ENCODE measurements at places on chromosomes 1 and 21.

DNA sequence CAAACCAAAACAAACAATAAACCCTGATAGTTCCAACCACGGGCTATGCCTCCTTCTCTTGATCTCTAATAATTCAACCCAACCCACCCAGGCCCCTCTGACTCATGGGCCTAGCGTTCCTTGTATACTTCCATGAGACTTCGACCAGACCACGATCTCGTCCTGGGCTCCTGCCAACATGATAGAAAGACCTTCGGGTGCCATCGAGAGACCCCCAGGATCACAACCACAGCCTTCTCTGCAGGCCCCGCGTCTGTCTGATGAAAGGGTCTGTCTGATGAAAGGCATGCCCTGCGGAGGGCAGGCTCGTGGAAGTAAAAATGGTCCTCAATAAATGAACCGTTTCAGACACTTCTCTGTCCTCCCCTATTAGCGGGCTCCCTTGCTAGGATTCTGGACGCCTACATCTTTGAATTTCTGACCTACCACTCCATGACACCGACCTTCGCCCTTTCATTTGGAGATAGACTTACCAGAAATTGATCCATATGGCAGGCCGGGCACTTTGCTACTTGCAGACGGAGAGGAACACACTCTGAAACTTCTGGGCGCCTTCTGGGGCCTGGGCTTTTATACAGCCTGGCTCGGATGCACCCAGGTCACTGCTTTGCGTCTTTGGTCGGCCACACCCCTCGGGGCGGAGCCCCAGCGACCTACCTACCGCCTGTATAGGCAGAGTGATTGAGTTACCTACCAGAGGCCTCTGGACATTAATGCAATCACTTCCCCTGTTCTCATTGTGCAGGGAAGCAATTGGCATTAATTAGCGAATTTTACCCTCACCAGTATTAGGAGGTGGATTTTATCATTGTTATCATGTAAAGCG is 5.3 kb upstream of the KLF18 start:
- DNase-seq: no peak

- no peak for DNase-seq
Measured at GRCh38 chr1:212782422-212783154, 9.0 kb downstream of the NSL1 start.

- DNase-seq: no peak
Measured at GRCh38 chr1:31409946-31410858, 2.8 kb upstream of the SERINC2 start.

- no peak for DNase-seq
Measured at GRCh38 chr1:94658221-94658620, 116.7 kb upstream of the F3 start.

DNA sequence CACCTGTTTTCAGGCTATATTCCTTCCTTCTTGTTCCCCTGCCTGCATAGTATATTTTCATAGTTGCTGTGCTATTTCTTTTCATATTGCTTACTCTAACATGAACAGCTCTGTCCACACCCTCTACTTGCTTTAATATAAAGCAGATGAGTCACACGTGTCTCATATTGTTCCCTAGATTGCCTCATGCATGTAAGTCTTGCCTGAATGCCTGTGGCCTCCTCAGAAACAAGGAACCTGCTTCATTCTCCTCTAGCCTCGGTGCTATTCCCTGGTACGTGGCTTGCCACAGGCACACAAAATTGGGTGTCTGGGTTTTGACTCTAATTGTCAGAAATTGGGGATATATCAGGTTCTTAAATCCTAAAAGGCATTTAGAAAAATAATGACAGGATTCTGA is 16.5 kb upstream of the PKP1 start:
- DNase-seq: no peak

DNA sequence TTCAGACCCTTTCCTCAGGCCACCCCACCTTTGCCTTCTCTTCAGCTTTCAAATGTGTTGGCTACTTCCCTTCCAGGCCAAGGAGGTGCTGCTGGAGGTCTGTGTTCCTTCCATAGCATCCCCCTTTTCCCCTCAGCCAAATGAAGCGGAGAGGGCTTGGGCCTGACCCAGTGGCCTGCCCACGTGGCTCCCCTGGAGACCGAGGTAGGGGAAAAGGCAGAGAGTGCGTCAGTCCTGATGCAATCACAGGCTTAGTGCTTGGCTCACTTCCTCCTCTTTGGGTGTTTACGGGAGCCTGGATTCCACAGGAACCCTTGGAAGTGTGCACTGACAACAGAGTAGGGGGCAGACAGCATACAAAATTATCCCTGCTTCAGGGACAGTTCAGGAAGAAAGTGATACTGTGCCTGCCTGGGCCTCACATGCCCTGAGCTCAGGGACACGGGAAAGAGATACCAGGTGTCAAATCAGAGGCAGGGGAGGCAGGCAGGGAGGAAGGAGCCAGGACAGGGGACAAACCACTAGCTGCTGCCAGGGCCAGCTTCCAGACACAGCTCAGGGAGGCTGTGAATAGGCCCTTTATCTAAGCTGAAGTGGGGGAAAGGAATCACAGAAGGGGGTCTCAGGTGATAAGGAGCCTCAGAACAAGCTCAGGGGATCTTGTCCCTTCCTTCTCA is 16.6 kb upstream of the PTP4A2 start:
- no peak for DNase-seq

- DNase-seq: no peak
Measured at GRCh38 chr1:2604156-2604843, 17.7 kb downstream of the PRXL2B start.
